Stimulated activated CD4-positive, alpha-beta T cell treated with anti-CD3 and anti-CD28 coated beads, TNF-alpha, amount 100 ng/mL, for 4 hours (primary cell): ENCODE measurements at places on chromosomes 5 and 9.

GRCh38 chr5:58341476-58341875, 118.4 kb downstream of the PLK2 start:
- DNase-seq: no peak

DNA sequence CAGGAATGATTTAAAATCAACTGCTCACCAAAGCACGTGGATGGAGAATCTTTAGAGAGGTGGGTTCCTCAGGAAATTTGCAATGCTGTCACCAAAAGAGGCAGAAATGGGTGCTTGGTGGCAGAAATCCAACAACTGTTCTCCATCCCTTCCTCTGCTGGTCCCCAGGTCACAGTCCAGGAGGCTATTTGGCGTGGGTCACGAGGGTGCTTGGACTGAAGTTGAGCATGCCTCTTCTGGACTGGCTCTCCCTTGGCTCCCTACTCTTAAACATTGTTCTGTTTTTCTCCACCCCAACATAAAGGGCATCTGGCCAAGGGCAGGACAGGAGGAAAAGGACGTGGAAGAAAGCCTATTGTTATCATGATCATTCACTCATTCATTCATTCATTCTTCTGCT, 58.9 kb downstream of the WWC1 start:
- no peak for DNase-seq

- no peak for DNase-seq
Measured at GRCh38 chr5:172035049-172035448, 28.6 kb upstream of the FBXW11 start.

DNA sequence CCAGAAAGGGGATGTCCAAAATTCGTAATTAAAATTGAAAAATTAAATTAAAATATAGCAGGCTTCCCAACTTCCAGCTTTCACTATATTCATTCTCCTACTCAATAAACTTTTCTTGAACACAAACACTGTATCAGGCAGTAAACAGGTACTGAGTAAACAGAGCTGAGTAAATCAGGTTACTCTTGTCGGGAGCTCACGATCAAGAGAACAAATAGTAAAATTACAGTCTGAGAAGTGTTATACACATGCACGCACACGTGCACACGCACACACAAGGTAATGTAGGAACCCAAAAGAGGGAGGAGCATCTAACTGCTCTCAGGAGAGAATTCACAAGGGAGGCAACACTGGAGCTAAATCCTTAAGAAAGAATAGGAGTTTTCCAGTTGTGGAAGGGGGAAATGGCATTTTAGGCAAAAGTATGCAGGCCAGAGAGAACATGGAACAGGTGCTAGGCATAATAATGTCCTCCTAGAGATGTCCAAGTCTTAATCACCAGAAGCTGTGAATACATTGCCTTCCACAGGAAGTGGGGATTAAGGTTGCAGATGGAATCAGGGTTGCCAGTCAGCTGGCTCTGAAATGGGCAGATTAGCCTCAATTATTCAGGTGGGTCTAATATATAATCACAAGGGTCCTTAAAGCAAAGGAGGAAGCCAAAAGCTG, 598.8 kb upstream of the BRINP1 start:
- no peak for DNase-seq

DNA sequence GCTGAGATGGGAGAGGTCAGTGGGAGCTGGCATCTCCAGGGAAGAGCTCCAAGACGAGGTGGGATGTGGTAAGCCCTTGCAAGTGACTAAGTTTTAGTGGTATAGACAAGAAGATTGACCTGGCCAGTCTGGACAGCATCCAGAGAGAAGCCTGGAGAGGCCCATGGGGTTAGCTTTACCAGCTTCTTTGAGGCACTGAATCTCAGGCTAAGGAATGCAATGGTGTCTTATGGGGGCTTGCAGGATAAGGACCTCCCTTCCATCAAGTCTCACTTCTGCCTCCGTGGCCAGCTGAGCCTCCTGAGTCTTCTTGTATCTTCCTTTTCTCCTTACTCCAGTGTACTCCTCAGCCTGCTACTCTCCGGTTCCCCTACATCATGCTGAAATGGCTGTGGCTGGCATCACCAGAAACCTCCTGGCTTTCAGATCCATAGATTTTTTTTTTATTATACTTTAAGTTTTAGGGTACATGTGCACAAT, 56.5 kb upstream of the JADE2 start:
- no peak for DNase-seq

GRCh38 chr5:149500922-149501582, 50.2 kb downstream of the CSNK1A1 start:
- DNase-seq: no peak

- DNase-seq: no peak
Measured at GRCh38 chr5:136242136-136242535, 49.2 kb upstream of the SMIM32 start.

DNA sequence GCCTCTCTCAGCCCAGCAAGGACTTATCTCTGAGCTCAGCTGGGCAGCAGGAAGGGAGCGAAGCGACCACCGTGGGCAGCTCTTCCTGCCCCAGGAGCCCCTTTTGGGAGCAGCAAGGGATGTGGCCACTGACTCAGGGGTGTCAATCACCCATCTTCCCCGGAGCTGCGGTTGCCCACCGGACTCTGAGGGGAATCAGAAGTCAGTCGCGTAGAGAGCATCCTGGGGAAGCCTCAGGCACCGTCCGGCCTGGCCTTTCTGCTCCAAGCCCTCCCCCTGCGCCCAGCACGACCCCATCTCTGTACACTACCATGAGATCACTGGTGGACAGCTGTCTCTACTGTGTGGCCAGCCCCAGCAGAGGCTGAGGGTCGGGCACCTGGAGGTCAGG, 24.6 kb downstream of the GFI1B start:
- no peak for DNase-seq

- DNase-seq: no peak
Measured at GRCh38 chr5:164119806-164120447, 614.5 kb downstream of the MAT2B start.

DNA sequence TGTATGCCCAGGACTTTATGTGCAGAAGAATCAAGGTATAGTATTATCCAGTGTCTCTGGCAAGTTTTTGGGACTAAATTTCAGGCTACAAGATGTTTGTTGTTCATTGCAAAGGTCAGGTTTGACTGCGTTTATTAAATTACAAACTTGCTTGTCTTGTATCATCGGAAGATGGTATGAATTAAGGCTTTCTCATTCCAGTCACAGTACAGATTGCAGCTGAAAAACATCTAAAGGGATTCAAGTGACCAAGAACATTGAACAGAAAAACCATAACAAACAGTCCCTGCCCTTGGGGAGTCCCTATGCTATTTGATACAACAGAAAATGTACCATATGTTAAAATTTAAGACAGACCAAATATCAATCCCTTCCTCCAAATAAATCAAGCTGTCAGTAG, 244.7 kb upstream of the TNC start:
- no peak for DNase-seq

DNA sequence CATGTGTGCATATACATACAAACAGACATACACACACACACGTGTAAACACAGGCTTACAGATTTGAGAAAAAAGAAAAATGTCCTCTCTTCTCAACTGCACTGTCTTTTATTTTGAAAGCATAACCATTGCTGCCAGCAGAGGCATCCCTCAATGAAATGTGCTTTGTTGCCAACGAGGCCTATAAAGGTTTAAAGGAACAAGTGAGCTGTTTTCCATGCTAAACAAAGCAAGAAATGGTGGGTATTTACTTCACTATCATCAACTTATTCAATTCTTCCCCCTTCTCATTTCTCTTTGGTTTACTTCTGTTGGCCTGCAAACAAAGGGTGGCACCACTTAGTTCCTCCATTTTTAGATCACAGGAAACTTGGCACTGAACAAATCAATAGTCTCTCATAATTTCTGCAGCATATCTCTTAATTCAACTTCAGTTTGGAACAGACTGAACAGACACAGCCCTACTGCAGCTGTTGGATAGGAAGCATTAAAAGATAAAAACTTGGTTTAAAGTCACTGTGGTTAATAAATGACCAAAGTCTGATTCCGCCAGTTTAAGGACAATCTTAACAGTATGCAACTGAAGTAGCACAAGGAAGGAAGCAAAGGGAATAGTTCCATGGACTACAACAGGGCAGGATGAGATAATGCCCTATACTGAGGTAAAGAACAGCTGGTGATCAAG, 21.7 kb downstream of the TTC33 start:
- no peak for DNase-seq

GRCh38 chr9:133959966-133960567, 32.1 kb downstream of the VAV2 start:
- no peak for DNase-seq

GRCh38 chr5:20680718-20681302, 692.8 kb upstream of the CDH18 start:
- DNase-seq: no peak
